A549 treated with Hydrocortisone at 1 μM for 4 hours (cell line): ENCODE measurements at places on chromosomes 16 and 17. TPM values are rescaled to one million over a fixed set of nuclear protein-coding genes. Genes with fewer than 3 reads are reported as not detected.

HLF gene
- 0.09 to 0.14 TPM (median 0.10 TPM) in 5 replicates for total RNA-seq

CCL7 gene
- 0.14 to 0.24 TPM (median 0.21 TPM) in 3 of 5 replicates, not detected in the others for total RNA-seq

ZSCAN10 gene
- total RNA-seq: not detected in 5 replicates

LRRC3C gene
- total RNA-seq: not detected in 5 replicates

CES5A gene
- not detected in 5 replicates for total RNA-seq

CLEC16A gene
- total RNA-seq: 9.5 to 12.2 TPM (median 10.6 TPM) in 5 replicates

TNFRSF13B gene
- total RNA-seq: not detected in 5 replicates

TBX2 gene
- total RNA-seq: 3.7 to 6.3 TPM (median 5.3 TPM) in 5 replicates

PPY gene
- total RNA-seq: 0.23 to 0.44 TPM (median 0.29 TPM) in 3 of 5 replicates, not detected in the others

TBC1D3 gene
- not detected in 5 replicates for total RNA-seq

KRT23 gene
- total RNA-seq: 0.08 to 0.29 TPM (median 0.11 TPM) in 4 of 5 replicates, not detected in the other

GPR139 gene
- not detected in 5 replicates for total RNA-seq

MAPK8IP3 gene
- 49.3 to 62.0 TPM (median 54.2 TPM) in 5 replicates for total RNA-seq

FA2H gene
- total RNA-seq: 31.1 to 37.1 TPM (median 32.5 TPM) in 5 replicates

CD300LG gene
- not detected in 5 replicates for total RNA-seq

OR4D1 gene
- 0.02 TPM in 1 of 5 replicates, not detected in the others for total RNA-seq

IRX3 gene
- total RNA-seq: 4.5 to 6.9 TPM (median 5.4 TPM) in 5 replicates

LGALS9C gene
- total RNA-seq: not detected in 5 replicates

CSF3 gene
- 0.22 to 1.2 TPM (median 0.77 TPM) in 5 replicates for total RNA-seq

CTRL gene
- 1.1 to 2.0 TPM (median 1.5 TPM) in 5 replicates for total RNA-seq

ALDH3A2 gene
- total RNA-seq: 153 to 181 TPM (median 170 TPM) in 5 replicates

ASGR2 gene
- 0.12 to 0.16 TPM in 2 of 5 replicates, not detected in the others for total RNA-seq

CCL14 gene
- not detected in 5 replicates for total RNA-seq

KCNH4 gene
- total RNA-seq: 0.20 to 0.36 TPM (median 0.35 TPM) in 5 replicates

CBX4 gene
- 30.6 to 37.4 TPM (median 35.0 TPM) in 5 replicates for total RNA-seq

HS3ST4 gene
- not detected in 5 replicates for total RNA-seq

USB1 gene
- total RNA-seq: 75.6 to 90.3 TPM (median 82.8 TPM) in 5 replicates

RPH3AL gene
- 26.5 to 37.9 TPM (median 36.3 TPM) in 5 replicates for total RNA-seq

EFCAB5 gene
- 0.16 to 0.43 TPM (median 0.31 TPM) in 5 replicates for total RNA-seq

CDH3 gene
- total RNA-seq: 0.17 to 0.38 TPM (median 0.31 TPM) in 5 replicates

CACNG4 gene
- total RNA-seq: 10.2 to 15.2 TPM (median 13.4 TPM) in 5 replicates

HOXB5 gene
- total RNA-seq: 1.5 to 2.3 TPM (median 1.9 TPM) in 5 replicates

CBLN1 gene
- total RNA-seq: 0.13 to 0.29 TPM (median 0.15 TPM) in 4 of 5 replicates, not detected in the other

MSLN gene
- 2.5 to 4.0 TPM (median 3.1 TPM) in 5 replicates for total RNA-seq

LRRC75A gene
- total RNA-seq: 0.80 to 1.4 TPM (median 0.85 TPM) in 5 replicates
